ENCODE measurements at places on chromosomes 16 and 17. TPM values are rescaled to one million over a fixed set of nuclear protein-coding genes. Genes with fewer than 3 reads are reported as not detected.

OR2C1 gene
- not detected for total RNA-seq

ABCC12 gene
- not detected for total RNA-seq

SSH2 gene
- total RNA-seq = 90.4 TPM

ICAM2 gene
- 106 TPM for total RNA-seq

HP gene
- total RNA-seq = not detected

KRT32 gene
- total RNA-seq = not detected

- no peak for DNase-seq
- no peaks in the 10 kb centered on the region for H3K27me3 ChIP-seq
- H3K4me1 ChIP-seq = peaks cover 16% of the 10 kb centered on the region
- H3K36me3 ChIP-seq = peaks cover 36% of the 10 kb centered on the region
These were observed 9.7 kb downstream of the CTCF start for GRCh38 chr16:67571981-67572431.

- peaks cover 22% of the 10 kb centered on the region for H3K36me3 ChIP-seq
- no peaks in the 10 kb centered on the region for H3K27me3 ChIP-seq
- H3K4me3 ChIP-seq = no peak overlapping the region
- DNase-seq = no peak
- H3K27ac ChIP-seq = no peak overlapping the region
These were observed 136.8 kb upstream of the RBL2 start for GRCh38 chr16:53297477-53297876.

- DNase-seq = no peak
- no peaks in the 10 kb centered on the region for H3K27me3 ChIP-seq
- H3K4me1 ChIP-seq = no peaks in the 10 kb centered on the region
- H3K36me3 ChIP-seq = no peaks in the 10 kb centered on the region
These were observed 110.0 kb downstream of the N4BP1 start for GRCh38 chr16:48499923-48500381.

- no peaks in the 10 kb centered on the region for H3K27me3 ChIP-seq
- no peaks in the 10 kb centered on the region for H3K36me3 ChIP-seq
- no peak overlapping the region for H3K27ac ChIP-seq
- no peaks in the 10 kb centered on the region for H3K4me1 ChIP-seq
These were observed 1525.1 kb downstream of the CDH11 start for GRCh38 chr16:63596716-63597115.

- peak overlapping the region; percentile 97 for H3K27ac ChIP-seq
- no peak overlapping the region for H3K4me3 ChIP-seq
- H3K36me3 ChIP-seq = peaks cover 9% of the 10 kb centered on the region
- peaks cover 40% of the 10 kb centered on the region for H3K4me1 ChIP-seq
- DNase-seq = peak; percentile 31
- H3K27me3 ChIP-seq = no peaks in the 10 kb centered on the region
These were observed 1.3 kb upstream of the SENP3 start for GRCh38 chr17:7560172-7561027.

- H3K36me3 ChIP-seq = no peaks in the 10 kb centered on the region
- peak overlapping the region; percentile 65 for H3K4me3 ChIP-seq
- no peaks in the 10 kb centered on the region for H3K27me3 ChIP-seq
- DNase-seq = peak; percentile 86
- H3K4me1 ChIP-seq = peaks cover 31% of the 10 kb centered on the region
These were observed 129.9 kb downstream of the MGAT5B start for GRCh38 chr17:76997981-76998531.

DNA sequence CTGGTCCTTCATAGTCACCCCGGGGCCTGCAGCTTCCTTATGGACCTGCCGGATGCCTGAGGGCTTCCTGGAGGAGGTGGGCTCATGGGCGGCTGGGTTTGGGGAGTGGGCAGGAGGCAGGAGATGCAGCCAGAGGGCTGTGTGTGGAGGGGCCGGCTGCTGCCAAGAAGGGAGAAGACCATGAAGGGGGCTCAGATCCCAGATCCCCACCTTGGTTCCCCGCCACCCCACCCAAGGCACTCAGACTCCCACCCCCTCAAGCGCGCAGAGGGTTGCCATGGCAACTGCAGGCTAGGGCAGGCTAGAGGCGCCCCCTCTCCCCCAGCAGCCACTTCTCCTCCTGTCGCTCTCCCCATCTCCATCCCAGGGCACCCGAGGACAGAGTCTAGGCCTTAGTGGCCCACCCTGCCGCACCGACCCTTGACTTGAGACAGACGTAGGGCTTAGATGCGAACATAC is 104.5 kb downstream of the CRLF3 start:
- DNase-seq = no peak
- H3K4me3 ChIP-seq = no peak overlapping the region
- no peaks in the 10 kb centered on the region for H3K27me3 ChIP-seq
- H3K4me1 ChIP-seq = no peaks in the 10 kb centered on the region
- no peak overlapping the region for H3K27ac ChIP-seq
- H3K36me3 ChIP-seq = no peaks in the 10 kb centered on the region

DNA sequence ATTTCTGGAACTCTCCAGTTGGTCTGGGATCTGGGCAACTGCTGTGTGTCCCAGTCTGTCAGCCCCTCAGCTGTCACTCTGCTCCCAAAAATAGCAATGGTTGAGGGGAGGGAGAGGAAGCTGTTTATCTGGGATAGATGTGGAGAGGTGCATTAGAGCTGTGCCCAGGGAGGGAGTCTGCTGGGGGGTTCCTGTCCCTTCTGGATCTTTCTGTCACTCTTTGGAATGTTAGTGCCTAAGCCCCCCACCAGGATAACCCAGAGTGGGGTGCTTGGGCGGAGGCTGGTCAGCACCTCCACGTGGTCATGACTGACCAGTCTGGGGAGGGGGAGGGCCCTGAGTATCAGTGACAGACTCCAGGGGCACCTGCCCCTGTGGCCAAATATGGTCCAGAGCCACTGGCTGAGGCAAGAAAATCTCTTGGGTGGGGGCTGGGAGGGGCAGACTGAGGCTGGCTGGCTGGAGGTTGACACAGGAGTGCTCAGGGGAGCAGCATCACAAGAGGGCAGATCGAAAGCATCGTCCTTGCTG is at the start of gene UNC45B:
UNC45B (plus strand) TSS at position 443 of the 531 bp plus-strand sequence. CDS start 447 bp downstream, outside the sequence.
- H3K36me3 ChIP-seq = no peaks in the 10 kb centered on the region
- no peaks in the 10 kb centered on the region for H3K27me3 ChIP-seq
- H3K4me1 ChIP-seq = peaks cover 2% of the 10 kb centered on the region
- H3K27ac ChIP-seq = no peak within 1 kb of the TSS
- no peak within 1 kb of the TSS for H3K4me3 ChIP-seq

DNA sequence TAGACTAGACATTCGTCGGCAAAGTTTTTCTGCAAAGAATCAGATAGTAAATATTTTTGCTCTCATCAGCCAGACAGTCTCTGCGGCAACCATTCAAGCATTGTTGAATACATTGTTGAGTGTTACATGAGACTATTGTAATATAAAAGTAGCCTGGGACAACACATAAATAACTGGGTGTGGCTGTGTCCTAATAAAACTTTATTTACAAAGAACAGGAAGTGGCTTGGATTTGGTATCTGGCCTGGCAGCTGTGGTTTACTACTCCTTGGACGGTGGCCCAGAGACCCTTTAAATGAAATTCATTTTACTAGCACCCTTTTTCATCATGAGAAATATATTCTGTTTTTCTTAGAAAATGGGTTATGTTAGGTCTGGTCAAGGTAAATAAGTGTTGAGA is 297.2 kb downstream of the WWOX start:
- no peaks in the 10 kb centered on the region for H3K27me3 ChIP-seq
- no peak overlapping the region for H3K27ac ChIP-seq

DNA sequence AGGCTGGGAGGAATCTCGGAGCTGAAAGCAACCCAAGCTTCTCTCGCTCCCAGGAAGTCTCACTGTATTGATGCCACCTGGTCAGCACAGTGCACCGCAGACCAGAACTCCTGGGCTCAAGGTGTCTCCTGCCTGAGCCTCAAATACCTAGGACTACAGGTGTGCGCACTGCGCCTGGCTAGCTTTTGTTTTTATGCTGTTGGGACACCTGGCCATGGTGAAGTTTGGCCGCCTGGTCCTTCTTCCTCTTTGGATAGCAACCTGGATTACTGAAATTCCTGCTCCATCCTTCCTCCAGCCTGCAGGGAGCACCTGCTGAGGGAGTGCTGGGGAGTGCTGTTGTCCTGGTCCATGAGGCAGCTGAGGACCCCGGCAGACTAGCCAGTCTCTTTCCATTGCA is 56.6 kb downstream of the COTL1 start:
- no peak overlapping the region for H3K27ac ChIP-seq
- H3K4me3 ChIP-seq = no peak overlapping the region
- DNase-seq = no peak
- H3K36me3 ChIP-seq = peaks cover 33% of the 10 kb centered on the region
- H3K4me1 ChIP-seq = no peaks in the 10 kb centered on the region

GRCh38 chr16:807347-808084 is 7.0 kb upstream of the GNG13 start:
- peak overlapping the region; percentile 85 for H3K27ac ChIP-seq
- DNase-seq = peak; percentile 77
- H3K27me3 ChIP-seq = no peaks in the 10 kb centered on the region
- no peaks in the 10 kb centered on the region for H3K36me3 ChIP-seq

DNA sequence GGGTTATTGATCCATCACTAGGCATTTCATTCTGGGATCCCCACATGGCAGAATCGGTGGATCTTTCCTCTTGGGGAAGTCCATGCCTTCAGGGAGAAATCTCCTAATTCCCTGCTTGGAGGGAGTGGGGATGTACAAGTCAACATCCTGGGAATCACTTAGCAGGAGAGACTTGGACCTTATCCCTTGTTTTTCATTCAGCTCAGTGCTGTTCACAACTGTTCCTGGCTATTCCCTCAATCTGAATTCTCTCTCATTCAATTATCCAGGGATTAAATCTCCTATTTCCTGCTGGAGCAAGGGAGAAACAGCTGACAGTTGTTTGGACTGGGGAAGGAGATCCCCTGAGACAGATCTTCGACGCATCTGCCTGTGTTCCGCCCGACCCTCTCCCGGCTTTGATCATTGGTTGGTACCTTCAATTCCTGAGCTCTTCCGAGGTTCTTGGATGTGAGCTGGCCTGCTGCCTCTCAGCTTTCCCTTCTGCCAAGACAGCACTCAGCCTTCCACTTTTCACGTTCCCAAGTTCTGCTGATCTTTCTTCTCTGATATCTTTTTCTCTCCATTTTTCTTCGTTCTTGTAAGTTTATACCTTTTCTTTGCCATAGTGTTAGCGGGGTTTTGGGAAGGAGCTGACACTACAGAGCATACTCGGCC is 115.4 kb upstream of the GNAO1 start:
- no peaks in the 10 kb centered on the region for H3K27me3 ChIP-seq
- no peaks in the 10 kb centered on the region for H3K4me1 ChIP-seq
- H3K4me3 ChIP-seq = no peak overlapping the region
- H3K27ac ChIP-seq = no peak overlapping the region

- H3K36me3 ChIP-seq = peaks cover 6% of the 10 kb centered on the region
- peak; percentile 22 for DNase-seq
- H3K4me1 ChIP-seq = peaks cover 5% of the 10 kb centered on the region
- H3K27ac ChIP-seq = no peak overlapping the region
- no peak overlapping the region for H3K4me3 ChIP-seq
These were observed 91.3 kb downstream of the SNX29 start for GRCh38 chr16:12067714-12068401.

GRCh38 chr16:71255721-71256120 is 25.2 kb upstream of the HYDIN start:
- no peak for DNase-seq
- H3K27me3 ChIP-seq = peaks cover 5% of the 10 kb centered on the region
- no peak overlapping the region for H3K27ac ChIP-seq
- H3K4me3 ChIP-seq = no peak overlapping the region
- no peaks in the 10 kb centered on the region for H3K36me3 ChIP-seq

DNA sequence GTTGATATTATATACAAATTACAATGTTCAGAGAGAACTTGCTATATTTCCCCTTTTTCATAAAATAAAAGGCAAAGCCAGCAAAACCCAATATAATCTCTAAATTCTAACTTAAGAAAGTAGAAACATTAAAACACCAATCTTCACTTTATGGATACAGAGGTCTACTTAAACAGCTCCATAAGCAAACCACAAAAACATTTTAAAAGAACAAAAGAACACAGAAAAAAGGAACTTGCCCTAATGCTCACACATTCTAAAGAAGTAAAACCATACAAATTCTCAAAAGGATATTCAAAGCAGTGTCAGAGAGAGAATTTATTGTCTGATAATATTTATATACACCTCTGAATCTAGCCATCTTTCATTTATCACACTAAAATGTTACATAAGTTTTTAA is 606 bp downstream of the ABCA10 start:
- DNase-seq = no peak
- no peak overlapping the region for H3K4me3 ChIP-seq

DNA sequence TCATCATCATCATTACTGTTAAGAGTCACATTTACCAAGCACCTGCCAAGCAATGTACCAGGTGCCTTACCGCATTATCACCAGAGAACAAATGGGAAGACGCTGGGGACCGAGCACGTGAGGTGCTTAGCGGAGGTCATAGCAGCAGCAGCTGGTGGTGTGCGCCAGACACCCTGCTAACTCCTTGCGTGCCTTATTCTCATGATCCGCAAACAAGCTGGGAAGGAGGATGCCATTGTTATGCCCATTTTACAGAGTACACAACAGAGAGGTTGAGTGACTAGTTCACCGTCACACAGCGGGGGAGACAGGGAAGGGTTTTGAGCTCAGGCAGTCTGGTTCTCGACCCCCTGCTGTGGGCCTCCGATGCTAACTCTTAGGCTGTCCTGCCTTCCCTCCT is 7.3 kb downstream of the ATP2A3 start:
- H3K27ac ChIP-seq = no peak overlapping the region
- peaks cover 40% of the 10 kb centered on the region for H3K36me3 ChIP-seq
- H3K27me3 ChIP-seq = no peaks in the 10 kb centered on the region
- H3K4me1 ChIP-seq = peaks cover 39% of the 10 kb centered on the region
- DNase-seq = no peak
- H3K4me3 ChIP-seq = peak overlapping the region; percentile 4

- H3K4me1 ChIP-seq = no peaks in the 10 kb centered on the region
- H3K27me3 ChIP-seq = no peaks in the 10 kb centered on the region
- H3K4me3 ChIP-seq = no peak overlapping the region
- no peaks in the 10 kb centered on the region for H3K36me3 ChIP-seq
These were observed 79.0 kb upstream of the SMURF2 start for GRCh38 chr17:64741038-64741641.
